ENCODE measurements at places on chromosomes 2 and 18. TPM values are rescaled to one million over a fixed set of nuclear protein-coding genes. Genes with fewer than 3 reads are reported as not detected.

GRCh38 chr2:34663314-34663713, 1064.2 kb upstream of the FAM98A start:
- no peak for DNase-seq

Gene CENPA
- 39.5 TPM for total RNA-seq

- no peak for DNase-seq
These were observed 173.1 kb downstream of the RNF152 start for GRCh38 chr18:61719671-61720070.

GRCh38 chr2:129502781-129503180, 476.7 kb upstream of the RAB6C start:
- no peak for DNase-seq

- DNase-seq, result no peak
These were observed 62.0 kb downstream of the TPGS2 start for GRCh38 chr18:36766836-36767235.

Gene ARHGAP28
- total RNA-seq, result not detected

Gene RAB6C
- 0.10 TPM for total RNA-seq

- no peak for DNase-seq
These were observed 60.4 kb downstream of the SNTG2 start for GRCh38 chr2:1011006-1011405.

- DNase-seq, result no peak
These were observed 181.2 kb upstream of the REV1 start for GRCh38 chr2:99670768-99671734.

Gene ZBTB7C
- total RNA-seq, result 0.95 TPM

- no peak for DNase-seq
These were observed 16.5 kb downstream of the DYNC1I2 start for GRCh38 chr2:171703574-171704347.

DNA sequence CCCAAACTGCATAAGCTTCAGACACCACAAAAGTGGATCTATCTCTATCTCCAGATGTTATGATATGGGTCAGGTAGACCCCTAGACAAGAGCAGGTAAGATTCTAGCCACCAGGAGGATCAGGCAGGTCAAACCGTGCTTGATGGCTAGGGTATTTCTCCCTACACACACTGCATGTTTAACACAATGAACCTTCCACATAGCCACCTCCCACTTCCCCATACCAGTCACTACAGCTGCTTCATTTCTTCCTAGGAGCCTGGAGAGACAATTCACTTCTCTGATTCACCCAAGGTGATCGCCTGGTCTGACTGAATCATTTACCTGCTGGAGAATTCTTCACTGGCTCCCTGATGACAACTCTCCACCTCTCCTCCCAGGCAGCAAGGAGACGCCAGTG, 66.0 kb upstream of the MYCN start:
- DNase-seq, result no peak

DNA sequence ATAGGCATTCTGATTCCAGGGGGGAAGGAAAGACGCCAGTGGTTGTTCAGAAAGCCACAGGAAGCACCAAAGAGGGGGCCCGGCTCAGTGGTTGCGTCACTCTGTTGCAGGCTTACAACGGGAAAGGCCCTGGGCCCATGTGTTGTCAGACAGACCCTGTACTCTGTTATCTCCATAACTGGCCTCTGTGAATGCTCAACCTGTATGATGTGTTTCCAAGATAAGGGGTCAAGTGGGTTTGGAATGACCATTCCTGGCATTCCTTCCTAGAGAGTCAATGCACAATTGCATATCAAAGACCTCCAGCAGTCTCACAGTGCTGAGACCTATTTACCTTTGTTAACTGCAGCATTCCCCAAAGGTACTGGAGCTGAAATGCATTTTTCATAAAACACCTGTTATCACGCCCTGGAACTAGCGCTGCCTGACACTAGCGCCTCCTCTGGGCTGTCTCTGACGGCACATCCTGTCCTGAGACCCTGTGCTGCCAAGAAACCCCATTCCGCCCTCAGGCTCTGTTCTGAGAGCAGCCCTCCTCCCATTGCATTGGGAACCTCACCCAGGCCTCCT, 13.2 kb upstream of the LRRFIP1 start:
- no peak for DNase-seq

DNA sequence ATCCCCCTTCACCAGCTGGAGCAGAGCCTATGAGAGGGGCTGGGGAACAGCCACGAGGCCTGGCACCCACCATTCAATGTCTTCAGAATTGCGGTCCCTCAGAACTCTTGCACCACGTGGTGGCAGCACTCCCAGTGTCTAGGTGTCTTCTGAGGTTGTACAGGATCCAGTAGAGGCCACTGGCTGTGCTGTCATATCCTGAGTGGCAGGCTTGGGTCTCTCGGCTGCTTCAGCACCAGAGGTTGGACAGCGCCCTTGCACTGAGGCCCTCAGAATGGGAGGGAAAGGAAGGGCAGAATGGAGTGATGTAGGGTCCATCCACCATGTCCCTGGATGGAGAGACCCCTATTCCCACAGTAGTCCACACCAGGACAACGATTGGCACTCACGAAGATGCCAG, 112.0 kb upstream of the TEKT4 start:
- peak; percentile 20 for DNase-seq

DNA sequence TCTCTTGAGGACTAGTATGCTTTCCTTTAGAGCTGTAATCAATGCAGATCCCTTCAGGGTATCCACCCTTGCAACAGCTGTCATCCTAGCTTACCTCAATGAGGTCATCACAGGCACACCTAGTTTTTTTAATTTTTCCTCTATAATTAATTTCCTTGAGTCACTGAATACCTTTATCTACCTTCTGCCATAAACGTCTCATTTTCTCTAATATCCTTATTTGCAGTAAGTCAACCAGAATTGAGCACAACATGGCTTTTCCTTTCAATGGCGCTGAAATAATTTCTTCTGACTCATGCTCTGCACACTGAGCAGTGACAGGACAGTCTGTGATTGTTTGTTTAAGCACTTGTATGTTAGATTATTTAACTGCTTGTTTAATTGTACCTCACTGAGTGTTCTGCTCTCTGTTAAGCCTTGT, 49.4 kb downstream of the ETAA1 start:
- DNase-seq, result no peak

Gene HPCAL1
- total RNA-seq, result 70.0 TPM

Gene E2F6
- 6.6 TPM for total RNA-seq

DNA sequence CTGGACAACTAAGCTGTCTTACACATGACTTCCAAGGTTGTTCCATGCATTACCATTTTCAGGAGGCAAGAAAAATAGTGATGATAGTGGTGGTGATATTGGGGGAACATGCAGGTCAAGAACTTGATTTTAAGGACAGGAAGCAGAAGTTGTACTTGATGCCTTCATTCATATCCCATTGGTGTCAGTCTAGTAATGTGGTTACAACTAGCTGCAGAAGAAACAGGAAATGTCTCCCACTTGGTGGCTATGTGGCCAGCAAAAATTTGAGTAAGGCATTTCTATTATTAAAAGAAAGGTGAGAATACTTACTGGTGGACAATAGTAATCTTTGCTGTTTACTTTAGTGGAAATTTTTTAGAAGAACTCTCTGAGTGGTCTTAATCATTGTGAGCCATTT, 103.4 kb downstream of the ALMS1 start:
- DNase-seq, result no peak
